ENCODE measurements at places on chromosomes 3 and 15.

GRCh38 chr3:187858041-187858440 is 112.8 kb upstream of the BCL6 start:
- no peak for DNase-seq

- DNase-seq, result peak; percentile 17
Measured at GRCh38 chr15:75720787-75721479, 8.3 kb upstream of the CSPG4 start.

DNA sequence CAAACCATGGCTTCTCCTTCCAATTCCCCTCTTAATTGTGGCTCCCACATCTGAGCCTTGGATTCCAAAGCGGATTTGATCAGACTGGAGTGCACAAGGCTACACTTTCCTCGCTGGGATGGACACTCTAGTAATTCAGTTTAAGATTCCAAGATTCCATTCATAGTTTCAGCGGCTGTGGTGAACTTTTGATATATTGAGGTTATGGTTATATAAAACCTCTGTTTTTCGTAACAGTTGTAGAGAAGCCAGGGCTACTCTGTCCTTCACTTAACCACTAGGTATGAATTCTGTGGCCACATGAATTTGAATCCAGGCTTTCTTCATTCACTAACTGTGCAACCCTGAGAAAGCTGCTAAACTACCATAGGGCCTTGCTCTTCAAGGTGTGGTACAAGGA is 67.9 kb upstream of the KY start:
- no peak for DNase-seq

DNA sequence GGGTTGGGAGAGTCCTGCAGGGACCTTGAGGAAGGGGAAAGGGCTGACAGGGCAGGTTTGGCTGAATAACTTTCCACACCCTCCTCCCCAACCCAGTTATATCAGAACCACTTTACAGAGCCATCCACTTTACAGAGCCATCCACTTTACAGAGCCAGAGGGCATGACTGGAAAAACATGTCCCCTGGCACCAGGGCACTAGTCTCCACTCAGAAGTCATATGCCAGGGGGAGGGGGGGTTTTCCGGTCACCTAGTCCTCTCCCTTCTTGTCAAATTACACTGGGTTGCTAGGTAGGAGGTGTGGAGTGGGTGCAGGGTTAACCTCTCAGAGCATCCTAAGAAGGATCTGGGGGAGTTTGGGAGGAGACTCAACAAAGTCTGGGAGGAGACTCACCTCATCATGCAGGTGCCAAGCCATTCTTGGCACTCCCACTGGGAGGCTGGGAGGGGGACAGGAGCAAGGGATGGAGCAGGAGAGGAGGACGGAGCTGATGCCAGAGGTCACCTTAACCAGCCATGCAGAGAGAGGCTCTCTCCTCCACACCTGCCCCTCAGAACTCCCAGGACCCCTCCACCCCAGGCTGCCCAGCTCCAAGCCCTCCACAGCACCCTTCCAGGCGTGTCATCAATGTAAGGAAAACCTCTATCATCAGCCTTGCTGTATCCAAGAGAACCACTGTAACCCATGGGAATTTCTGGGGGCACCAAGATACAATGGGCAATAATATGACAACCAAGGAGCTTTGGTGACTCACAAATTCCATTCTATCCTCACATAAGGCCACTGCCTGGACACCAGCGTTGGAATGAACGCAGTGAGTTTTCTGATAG is 1.7 kb downstream of the LRRC2 start:
- no peak for DNase-seq

DNA sequence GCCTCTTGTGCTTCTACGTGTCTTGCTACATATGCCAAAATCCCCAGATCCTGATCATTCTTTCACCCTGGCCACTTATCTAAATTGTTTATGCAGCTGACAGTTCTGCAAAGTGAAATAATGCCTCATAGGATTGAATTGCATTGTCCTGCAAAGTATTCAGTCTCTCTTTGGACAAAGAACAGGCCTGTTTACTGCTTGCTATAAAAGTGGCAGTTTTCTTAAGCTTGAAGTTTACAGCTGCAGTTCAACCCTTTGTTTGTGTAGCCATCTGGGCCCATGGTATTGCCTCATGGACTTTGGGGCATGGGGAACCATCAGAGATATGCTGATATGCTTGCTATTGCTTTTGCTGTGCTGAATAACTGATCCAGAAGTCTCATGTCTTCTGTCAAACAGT is 523.2 kb downstream of the OTOL1 start:
- DNase-seq, result no peak

DNA sequence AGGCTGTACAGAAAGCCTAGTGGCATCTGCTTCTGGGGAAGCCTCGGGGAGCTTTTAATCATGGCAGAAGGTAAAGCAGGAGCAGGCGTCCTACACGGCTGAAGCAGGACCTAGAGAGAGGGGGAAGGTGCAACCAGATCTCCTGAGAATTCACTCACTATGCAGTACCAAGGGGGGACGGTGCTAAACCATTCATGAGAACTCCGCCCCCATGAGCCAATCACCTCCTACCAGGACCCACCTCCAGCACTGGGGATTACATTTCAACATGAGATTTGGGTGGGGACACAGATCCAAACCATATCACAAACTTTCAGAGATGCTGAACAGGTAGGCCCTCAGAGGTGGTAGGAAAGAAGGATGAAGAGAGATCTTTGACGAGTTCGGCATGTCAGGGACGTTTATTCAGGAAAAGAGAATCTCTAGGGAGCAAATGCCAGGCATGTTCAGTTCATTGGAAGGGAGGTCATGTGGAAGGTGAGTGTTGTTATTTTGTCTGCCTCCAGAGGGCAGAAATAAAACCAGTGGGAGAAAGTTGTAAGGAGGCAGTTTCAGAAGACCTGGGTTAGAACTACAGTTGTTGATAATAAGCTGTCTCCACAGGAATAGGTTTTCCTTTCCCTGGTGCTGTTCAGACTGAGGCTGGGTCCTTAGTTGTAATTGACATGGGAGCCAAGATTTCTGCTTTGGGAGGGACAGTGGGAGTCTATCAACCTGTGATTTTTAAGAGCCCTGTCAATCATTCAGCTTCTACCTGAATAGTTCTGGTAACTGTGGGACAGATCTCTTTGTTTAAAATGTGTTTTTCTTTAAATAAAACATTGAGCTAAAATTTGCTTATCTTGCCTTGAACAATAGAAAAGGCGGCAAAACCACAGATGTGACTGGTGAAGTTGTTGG is 4.3 kb upstream of the FNDC3B start:
- DNase-seq, result no peak

DNA sequence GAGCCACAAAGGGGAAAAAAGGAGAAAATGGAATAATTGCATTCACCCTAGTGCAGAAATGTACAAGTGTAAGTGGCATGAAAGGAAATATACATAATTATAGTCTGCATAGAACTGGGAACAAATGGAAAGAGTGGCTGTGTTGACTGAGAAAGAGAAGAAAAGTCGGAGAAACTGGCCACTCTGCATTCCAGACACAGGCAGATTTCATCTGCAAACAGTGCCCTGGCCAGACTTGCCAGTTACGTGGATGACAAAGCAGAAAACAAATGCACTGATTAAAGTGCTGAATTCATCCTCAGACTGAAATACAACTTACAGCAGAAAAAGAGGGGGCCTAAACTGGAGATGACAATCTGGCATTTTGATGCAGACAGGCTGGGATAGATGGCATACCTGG is 129.8 kb downstream of the FGF12 start:
- no peak for DNase-seq

GRCh38 chr15:25668901-25669300 is 194.2 kb downstream of the ATP10A start:
- no peak for DNase-seq

DNA sequence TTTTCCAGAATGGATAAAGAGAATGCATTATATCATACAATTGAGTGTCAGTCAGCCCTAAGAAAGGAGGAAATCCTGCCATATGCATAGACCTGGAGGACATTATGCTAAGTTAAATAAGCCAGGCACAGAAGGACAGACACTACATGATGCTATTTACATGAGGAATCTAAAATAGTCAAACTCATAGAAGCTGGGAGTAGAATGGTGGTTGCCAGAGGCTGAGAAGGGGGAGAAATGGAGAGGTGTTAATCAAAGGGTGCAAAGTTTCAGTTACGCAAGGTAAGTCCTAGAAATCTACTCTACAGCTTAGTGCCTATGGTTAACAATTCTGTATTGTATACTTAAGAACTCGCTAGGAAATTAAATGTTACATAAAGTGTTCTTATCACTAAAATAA is 66.5 kb downstream of the IL1RAP start:
- no peak for DNase-seq

- no peak for DNase-seq
Measured at GRCh38 chr3:10726787-10727186, 89.2 kb upstream of the SLC6A11 start.

DNA sequence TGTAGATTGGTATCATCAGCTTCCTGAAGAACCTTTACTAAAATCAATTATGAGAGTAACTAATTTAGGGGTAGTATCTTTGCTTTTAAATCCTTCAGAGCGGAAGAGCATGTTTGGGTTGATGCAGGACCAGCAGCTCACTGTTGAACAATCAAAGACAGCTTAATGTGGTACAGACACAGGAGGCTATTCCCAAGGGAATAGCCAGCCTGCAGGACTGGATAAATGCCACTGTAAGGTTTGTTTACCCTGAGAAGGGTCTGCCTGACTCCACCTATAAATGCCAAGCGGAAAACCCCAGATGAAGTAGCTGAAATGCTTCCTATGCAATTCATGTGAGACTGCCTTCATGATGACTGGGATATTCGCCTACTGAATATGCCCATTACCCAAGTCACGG is 16.0 kb upstream of the STAC start:
- no peak for DNase-seq

DNA sequence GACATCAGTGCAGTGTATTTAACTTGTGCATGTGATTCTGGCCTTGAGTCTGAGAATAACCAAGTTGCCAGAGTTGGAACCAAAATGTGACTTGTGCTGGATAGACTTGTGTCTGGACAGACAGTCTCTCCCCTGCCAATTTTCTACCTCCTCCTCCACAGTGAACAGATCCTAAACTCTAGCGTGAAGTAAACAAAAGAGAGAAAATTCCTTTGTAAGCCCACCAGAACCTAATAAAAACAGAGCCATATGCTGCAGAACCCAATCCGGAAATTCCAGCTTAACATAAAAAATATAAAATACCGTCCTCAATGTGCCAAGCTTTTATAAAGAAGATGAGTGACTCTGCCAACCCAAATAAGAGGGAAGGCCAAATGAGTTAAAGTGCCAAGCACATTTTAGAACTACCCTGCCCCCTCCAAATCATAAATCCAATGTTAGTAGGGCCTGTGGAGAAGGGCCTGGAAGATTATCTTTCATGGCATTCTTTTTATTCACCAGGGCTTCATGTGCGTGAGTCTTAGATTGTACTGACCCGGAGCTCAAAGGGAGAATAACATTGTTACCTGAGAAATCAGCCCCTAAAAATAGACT is 344.6 kb upstream of the PROK2 start:
- DNase-seq, result no peak

GRCh38 chr15:83123529-83123928 is 16.1 kb downstream of the TM6SF1 start:
- no peak for DNase-seq

GRCh38 chr3:98766924-98767323 is 3.8 kb downstream of the ST3GAL6 start:
- no peak for DNase-seq

DNA sequence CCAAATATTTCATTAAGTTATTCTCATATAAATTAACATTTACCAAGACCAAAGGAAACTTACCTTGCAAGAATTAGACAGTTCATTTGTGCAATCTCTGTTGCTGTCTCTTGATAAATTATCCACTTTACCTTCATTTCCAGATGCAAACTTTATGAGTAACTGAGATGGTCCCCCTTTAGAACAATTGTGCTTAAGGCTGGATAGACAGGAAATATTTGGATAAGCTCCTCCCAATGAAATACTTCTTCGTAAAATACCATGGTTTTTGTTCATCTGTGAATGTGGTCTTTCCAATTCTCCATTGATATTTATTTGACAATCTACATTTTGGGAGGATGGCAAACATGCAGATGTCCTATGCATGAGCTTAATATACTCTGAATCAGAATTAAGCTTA is 78.2 kb downstream of the NEDD4 start:
- no peak for DNase-seq

- no peak for DNase-seq
Measured at GRCh38 chr3:188486952-188487351, 333.0 kb downstream of the LPP start.

- no peak for DNase-seq
Measured at GRCh38 chr3:32968166-32968919, 16.9 kb downstream of the CCR4 start.

GRCh38 chr3:13702286-13702685 is 153.4 kb downstream of the FBLN2 start:
- no peak for DNase-seq

DNA sequence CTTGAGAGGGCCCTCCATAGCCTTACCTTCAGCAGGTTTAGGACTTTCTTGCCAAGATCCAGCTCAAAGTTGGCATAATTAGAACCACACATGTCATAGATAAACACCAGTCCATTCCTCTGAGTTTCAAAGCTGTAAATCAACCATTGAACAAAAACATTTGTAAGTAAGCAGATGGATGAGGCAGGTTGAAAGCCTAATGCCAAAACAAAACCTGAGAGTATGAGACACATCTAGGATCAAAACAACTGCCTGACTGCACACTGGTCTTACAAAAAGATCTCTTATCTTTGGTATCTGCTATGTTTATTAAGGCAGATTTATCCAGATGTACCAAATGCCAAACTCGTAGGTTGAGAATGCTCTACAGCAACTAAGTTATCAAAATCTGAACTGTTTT is 61.9 kb downstream of the PTPN9 start:
- DNase-seq, result no peak

- DNase-seq, result no peak
Measured at GRCh38 chr3:149968216-149968615, 2.5 kb downstream of the PFN2 start.

GRCh38 chr3:76178412-76178811 is 393.1 kb upstream of the ZNF717 start:
- DNase-seq, result no peak

- no peak for DNase-seq
Measured at GRCh38 chr3:195005759-195006510, 265.0 kb downstream of the XXYLT1 start.

- DNase-seq, result peak; percentile 72
Measured at GRCh38 chr15:90101969-90102890, at the start of gene IDH2. TSS of gene IDH2 (minus strand) at chr15:90102468. CDS start at chr15:90102390, 78 bp downstream.

- no peak for DNase-seq
Measured at GRCh38 chr3:184523825-184524615, 37.6 kb upstream of the EPHB3 start.

- no peak for DNase-seq
Measured at GRCh38 chr15:41560572-41560874, 1.5 kb downstream of the TYRO3 start.

GRCh38 chr3:188449421-188449820 is 295.5 kb downstream of the LPP start:
- no peak for DNase-seq

DNA sequence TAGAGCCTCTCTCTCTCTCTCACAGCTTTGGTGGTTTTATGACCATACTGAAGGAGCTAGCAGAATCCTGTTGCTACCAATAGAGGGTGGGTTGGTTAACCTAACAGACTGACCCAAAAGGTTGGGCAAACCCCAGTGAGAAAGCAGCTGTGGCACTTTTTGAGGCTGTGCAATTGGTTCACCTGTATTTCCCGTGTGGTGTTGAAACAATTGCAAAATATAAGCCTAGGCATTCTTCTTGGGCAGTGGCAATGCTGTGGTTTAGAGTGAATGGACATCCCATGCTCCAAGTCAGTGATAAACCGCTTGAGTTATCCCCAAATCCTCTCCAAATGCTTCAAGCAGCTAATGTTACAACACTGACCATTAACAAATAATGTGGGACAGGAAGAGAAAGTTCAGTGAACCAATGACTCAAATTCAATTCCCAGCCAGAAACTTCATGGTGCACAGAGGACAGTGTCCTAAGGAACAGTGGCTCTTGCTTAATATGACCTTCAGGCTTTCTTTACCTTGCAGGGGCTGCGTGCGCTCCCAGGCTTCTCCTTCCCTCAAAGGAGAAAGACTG is 261.9 kb upstream of the ICE2 start:
- no peak for DNase-seq

All from stimulated activated CD4-positive, alpha-beta T cell treated with anti-CD3 and anti-CD28 coated beads, Interleukin-12 subunit alpha, Interleukin-12 subunit beta, amount 100 ng/mL, for 4 hours (primary cell).